Left renal cortex interstitium (tissue), 4 donors: ENCODE measurements at places on chromosomes 13 and 19.

DNA sequence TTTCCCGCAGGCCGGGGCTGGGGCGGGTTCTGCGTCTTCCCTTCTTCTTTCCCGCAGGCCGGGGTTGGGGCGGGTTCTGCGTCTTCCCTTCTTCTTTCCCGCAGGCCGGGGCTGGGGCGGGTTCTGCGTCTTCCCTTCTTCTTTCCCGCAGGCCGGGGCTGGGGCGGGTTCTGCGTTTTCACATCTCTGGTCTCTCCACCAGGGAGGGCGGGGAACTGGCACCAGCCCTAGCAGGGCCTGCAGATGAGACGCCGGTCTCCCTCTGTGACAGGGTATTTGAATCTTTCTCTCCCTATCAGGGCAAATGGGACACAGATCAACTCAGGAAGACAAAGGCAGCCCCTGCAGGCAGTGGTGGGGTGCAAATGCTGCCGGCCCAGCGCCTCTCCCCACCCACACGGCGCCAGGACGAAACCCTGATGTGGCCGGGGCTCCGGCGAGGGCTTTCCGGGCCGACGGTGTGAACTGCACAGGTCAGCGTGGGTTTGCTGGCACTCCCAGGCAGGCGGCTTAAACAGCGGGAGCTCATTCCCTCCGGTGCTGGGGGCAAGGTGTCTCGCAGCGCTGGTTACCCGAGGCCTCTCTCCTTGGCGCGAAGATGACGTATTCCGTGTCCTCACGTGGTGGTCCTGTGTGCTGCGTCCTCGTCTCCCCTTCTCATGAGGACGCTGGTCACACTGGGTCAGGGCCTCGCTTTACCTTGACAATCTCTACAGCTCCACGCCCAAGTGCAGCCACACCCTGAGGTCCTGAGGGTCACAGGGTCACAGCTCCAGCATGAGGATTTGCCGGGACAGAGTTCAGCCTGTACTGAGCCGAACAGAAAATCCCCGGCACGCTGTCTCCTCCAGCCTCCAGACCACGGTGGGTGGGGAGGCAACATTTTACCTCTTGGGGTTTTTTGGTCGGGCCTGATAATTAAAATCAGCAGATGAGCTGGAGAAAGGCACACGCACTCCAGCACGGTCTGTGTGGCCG, 717 bp upstream of the C13orf46 start:
- no peak for DNase-seq

GRCh38 chr13:98413796-98414195, 163.1 kb downstream of the STK24 start:
- no peak for DNase-seq

GRCh38 chr19:1855040-1855827, 7.0 kb upstream of the REXO1 start:
- DNase-seq = no peak

DNA sequence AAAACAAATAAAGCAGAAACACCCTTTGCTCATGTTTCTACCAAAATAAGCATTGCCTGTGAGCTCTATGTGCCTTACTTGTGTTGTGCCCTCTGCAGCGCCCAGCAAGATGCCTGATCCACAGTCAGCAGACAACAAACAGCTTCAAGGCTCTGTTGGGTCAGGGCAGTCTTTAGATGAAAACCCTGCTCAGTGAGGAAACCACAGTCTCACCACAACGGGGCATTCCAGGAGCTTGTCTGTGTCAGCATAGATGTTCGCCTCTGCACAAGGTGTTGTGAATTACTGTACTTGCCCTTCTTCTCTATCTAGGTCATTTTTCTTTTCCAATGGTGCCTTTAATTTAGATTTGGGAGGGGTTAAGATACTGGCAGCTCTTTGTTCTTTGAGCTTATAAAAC, 251.9 kb downstream of the COL4A1 start:
- DNase-seq = no peak

GRCh38 chr13:20360835-20361412, 128.8 kb upstream of the GJB6 start:
- DNase-seq = no peak

DNA sequence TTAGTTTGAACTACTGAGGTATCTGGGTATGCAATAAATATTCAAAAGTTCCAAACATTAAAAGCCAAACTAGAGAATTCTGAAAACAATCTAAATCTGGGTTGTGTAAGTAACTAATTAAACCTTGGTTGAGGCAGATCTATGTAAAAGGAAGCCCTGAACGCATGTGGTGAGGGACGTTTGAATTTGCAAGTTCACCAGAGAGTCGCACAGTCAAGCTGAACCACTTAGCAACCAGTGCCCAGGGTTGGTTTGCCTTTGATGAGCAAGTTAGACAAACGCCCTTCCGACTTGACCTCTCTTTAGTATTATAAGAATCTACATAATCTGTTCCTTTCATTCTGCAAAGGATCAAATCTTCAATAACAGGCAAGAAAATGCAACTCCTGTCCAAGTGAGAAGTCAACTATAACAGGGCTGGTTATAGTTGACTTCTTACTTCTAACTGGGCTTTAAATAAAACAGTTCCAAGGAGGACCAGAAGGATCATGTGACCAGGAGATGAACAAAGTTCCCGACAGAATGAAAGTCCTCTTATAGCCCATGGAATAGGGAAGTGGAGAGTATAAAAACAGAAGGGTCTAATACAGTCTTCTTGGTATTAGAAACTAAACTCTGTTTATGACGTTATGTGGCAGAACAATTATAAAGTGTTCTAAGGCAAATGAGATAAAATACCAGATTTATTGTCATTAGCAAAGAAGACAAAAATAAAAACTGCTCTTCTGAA, 40.6 kb downstream of the PHF11 start:
- DNase-seq = no peak

DNA sequence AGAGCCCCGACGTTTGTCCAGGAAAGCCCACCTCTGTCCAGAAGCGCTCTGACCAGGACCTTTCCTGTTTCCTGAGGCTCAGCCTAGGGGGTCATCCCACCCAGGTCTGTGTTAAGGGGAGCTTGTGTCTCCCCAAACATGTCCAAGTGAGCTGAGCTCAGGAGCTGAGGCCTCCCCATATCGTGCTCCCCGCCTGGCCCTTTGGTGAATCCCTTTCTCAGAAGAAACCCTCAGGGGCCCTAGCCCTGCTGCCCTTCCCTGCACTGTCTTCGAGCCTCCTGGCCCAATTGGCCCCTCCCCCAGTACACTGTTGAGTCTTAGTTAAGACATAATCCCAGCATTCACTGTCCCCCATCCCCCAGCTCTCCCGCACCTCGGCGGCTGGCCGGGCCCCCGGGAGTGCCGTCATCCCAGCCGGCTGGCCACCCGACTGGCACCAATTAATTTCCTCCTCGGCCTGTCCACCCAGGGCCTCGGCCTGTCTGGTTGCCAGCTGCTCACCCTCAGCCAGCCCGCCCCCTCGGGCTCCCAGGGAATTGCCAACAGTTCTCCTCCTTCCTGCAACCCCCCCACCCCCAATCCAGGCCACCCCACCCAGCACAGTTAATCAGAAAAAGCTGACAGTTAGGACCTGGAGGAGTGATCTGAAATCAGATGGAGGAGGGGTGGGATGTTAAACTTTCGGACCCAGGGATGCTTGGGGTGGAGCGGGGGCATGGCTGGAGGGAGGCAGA, 13.6 kb downstream of the IER2 start:
- DNase-seq = peak; percentile 75

GRCh38 chr13:70544706-70545105, 436.5 kb upstream of the KLHL1 start:
- no peak for DNase-seq

DNA sequence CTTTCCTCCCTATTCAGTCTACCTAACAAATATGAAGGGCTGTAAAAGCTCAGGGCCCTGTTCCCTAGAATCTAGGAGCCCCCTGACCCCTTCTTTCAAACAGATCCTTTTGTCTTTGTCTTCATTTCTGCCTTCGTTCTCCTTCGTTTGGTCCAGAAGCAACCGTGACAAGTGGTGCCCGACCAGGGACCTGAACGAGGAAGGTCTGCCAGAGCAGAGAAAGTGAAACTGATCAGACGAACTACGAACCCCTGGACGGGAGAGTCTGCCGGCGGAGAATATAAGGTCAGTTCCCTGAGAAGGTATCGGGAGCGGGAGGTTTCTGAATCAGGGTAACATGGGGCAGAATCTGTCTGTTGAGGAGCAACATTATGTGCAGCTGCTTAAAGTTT, 751 bp downstream of the ERVK3-1 start:
- DNase-seq = no peak

- DNase-seq = no peak
Observed at GRCh38 chr13:110433014-110433413, 125.9 kb downstream of the COL4A2 start.

DNA sequence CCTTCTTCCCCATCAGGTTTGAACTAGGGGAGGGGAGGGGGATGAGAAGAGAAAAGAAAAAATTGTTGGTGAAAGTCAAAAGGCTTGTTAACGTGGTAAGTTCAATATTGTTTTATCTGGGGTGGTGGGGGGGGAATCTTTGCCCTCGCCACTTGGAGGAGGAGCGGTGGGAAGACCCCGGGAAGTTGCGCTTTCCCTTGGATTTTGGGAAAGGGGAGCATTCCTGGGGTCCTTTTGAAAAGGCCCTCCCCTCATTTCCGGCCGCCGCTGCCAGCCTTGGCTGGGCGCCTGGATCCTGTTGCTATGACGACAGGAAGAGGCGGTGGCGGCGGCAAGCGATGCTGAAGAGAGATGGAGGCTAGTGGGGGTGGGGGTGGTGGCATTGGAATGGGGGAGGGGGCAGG, 4.6 kb upstream of the CACNG8 start:
- DNase-seq = no peak

GRCh38 chr13:100584896-100585295, 3.7 kb downstream of the GGACT start:
- no peak for DNase-seq

DNA sequence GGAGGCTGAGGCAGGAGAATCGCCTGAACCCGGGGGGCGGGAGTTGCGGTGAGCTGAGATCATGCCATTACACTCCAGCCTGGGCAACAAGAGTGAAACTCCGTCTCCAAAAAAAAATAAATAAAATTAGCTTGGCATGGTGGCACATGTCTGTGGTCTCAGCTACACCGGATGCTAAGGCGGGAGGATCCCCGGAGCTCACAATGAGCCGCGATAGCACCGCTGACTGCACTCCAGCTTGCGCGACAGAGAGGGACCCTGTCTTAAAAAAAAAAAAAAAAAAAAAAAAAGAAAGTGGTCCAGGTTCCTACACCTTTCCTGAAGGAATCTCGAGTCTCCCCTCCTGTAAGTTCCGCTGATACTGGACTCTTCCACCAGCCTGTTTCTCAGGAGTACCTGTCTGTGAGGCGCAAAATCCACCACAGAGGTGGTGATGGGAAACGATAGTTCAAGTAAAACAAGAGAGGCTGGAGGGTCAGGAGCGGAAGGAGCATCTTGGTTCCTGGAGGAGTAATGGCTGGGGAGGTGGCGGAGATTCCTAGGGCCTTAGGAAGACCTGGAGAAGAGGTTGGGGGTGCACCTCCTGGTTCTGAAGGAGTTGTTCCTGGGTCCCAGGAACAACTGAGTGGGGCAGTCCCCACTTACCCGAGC, 471 bp downstream of the FUT1 start:
- no peak for DNase-seq

DNA sequence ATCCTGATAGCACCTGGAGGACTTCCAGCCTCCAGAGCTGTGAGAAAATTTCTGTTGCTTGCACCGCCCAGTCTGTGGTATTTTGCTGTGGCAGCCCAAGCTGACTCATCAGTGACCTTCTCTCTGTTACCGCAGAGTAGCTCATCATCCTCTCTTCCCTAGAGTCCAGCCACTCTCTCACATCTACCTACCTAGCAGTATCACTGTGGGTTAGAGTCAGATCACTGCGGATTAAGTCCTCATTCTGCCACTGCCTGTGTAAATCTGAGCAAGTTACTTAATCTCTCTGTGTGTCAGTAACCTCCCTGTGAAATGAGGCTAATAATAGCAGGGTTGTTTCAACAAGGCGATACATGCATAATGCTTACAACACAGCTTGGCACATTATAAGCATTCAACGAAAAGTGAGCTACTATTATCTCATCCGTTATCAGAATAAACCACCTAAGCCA, 40.3 kb upstream of the USPL1 start:
- DNase-seq = no peak

GRCh38 chr13:58960888-58961287, 1202.8 kb downstream of the DIAPH3 start:
- no peak for DNase-seq

DNA sequence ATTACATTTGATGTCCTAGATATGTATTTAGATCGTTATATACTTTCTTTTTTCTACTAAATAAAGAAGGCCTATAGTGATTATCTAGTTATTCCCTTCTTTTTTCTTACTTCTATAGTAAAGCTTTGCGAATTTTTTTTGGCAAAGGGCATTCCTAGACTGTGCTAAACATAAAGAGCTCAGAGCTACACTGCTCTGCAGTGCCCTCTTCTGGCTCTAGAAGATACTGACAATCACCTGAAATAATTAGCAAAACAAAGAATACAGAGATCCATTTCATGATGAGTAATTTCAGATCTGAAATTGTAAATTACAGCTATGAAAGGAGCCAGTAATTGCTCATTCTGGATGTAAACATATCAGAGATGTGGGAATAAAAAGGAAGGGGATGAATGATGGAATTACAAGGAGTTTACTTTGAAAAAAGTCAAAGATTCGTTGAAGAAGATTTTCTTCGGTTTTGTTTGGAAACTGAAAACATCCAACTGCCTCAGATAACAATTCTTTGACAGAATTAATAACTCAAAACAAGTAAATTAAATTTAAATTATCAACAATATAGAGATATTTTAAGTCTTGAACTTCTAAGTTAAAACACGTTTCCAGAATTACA, 288.5 kb downstream of the NALCN start:
- no peak for DNase-seq

DNA sequence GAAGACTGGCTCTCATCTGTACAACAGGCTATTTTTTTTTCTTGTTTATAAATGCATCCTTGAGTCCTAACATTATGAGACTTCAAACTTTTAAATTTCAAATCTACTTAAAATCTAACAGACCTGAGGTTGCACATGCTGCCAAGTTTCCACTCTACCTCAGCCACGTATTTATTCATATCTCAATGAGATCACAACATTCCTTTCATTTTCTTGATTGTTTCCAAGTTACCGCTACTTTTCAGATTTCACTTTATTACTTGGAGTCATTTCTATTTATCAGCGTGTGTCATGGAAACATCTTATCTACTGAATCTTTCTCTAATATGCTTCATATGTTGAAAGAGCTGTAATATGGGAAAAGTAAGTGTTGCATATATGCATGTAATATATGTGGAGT, 1257.5 kb upstream of the ATXN8OS start:
- no peak for DNase-seq

GRCh38 chr13:94696171-94696570, 16.2 kb downstream of the SOX21 start:
- no peak for DNase-seq

- DNase-seq = no peak
Observed at GRCh38 chr13:29487466-29488454, 107.7 kb downstream of the SLC7A1 start.
